Left hindlimb (tissue), 1 donor: ENCODE measurements at places on chromosomes 1 and 21.

- DNase-seq: no peak
Measured at GRCh38 chr21:29151931-29152330, 21.5 kb downstream of the MAP3K7CL start.

DNA sequence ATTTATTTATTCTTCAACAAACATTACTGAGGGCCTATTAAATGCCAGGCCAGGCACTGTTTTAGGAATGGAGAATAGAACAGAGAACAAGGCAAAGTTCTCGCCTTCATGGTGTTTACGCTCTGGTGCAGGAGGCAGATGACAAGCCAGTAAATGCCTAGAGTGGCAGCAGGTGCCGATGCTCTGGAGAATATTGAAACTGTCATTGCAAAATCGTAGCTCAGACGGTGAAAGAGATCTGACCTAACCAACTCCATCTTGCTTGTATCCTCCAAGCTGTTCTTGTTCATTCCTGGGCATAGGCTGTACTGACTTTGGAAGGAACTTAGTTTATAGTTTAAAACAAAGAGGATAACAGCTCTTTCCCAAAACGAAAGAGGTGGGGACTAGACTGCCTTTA lies 13.5 kb upstream of the ENO1 start:
- no peak for DNase-seq

DNA sequence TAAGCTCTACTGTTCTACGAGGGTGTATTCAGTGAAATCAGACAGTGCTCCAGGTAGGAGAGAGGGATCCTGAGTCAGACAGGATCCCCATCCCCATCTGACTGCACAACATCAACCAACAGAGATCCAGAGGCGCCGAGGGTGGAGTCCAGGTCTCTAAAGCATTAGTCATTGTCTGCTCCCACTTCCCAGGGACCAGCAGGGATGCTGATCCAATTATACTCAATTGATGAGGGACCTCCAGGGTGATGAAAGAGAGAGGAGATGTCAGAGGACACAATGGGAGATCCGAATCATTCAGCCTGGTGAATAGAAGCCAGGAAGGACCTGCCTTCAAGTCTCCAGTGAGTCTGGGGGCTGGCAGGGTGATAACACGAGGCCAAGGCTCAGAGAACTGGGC lies 39.5 kb upstream of the STMN1 start:
- DNase-seq: no peak

GRCh38 chr21:46218906-46219590 lies 9.5 kb downstream of the LSS start:
- DNase-seq: no peak

DNA sequence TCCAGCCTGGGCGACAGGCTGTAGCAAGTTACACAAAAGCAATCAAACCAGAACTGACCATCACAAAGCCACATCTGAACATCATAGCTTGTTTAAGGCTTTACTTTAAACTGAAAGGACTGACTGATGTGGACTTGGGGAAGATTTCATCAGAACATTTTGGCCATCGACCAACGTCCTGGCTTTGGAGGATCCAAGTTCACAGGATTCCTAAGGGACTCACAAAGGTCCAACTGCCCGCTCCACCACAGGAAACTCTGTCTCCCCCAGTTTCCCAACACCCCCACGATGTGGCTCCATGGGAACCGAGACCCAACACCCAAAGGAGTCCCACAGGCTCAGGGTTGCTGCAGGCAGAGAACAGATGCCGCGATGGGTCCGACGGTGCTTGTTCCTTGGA lies 9.3 kb downstream of the SSU72 start:
- DNase-seq: no peak

- no peak for DNase-seq
Measured at GRCh38 chr1:105023719-105024118, 1274.0 kb downstream of the AMY1C start.

DNA sequence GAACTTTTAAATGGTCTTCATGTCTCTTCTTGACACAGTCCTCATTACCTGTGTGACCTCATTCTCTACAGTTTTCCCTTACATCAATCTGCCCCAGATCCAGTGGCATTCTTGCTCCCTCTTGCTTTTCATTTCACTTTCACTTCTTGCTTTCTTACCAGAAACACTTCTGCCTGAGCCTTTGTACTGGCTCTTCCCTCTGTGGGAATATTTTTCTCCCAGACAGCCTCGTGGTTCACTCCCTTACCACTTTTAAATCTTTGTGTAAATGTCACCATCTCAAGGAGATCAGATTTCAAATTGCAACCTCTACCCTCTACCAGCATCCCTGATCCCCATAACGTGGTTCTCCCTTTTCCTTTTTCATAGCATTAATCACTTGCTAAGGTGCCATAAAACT lies 73.2 kb downstream of the DISC1 start:
- DNase-seq: no peak

- DNase-seq: no peak
Measured at GRCh38 chr1:226222686-226223085, 778 bp upstream of the MIXL1 start.

GRCh38 chr21:16421965-16422364 lies 692.2 kb downstream of the USP25 start:
- DNase-seq: no peak

- DNase-seq: peak; percentile 89
Measured at GRCh38 chr1:211259638-211260126, 516 bp downstream of the RCOR3 start.

DNA sequence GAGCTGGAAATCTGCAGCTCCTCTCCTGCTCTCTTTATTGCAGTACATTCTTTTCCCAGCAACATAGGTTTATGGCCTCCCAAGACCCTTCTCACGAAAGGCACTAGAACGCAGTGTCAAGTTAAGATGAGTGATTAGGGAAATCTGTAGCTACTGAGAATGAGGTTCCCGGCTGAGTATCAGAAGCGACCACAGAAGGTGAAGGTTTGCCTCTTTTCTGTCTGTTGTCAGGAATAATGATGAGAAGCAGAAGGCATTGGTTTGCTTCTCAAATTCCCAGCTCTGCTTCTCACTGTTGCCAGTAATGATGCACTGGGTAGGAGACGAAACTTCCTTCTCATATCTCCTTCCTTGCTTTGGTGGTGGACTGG lies 128.4 kb downstream of the NTMT2 start:
- no peak for DNase-seq

GRCh38 chr1:1066403-1067283 lies 7.5 kb downstream of the RNF223 start:
- DNase-seq: no peak

DNA sequence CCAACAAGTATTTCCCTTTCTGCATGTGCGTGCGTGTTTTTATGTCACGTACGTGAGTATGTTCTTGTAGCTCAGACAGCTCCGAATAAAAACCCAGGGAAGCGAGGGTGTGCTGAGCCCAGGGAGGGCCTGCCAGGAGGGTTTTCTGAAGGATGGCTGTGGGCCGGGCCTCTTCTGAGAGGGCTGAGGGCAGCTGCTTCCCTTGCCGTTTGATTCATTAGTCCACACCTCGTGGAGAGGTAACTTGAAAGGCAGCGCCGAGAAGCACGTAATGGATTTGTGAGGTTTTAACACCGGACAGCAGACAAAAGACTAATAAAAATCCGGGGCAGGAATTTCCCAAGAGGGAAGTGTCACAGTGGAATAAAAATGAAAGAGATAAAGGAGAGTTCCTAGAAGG lies 29.5 kb downstream of the CD247 start:
- DNase-seq: no peak

DNA sequence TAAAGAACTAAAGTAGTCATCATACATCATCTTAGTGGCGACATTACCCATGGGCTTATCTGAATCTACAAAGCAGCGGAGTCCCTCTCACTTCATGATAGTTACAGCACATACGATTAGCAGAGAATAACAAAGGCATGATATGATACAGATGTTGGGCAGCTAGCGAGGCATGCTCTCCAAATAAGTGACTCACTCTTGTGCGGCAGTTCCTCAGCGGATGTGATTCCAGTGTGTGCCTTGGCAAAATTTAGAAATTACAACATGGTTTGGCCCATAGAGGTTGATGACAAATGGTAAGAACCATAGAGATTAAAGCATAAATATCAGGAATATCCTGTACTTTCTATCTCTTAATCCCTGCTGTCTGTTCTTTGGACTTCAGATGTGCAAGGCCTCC lies 48.1 kb upstream of the PAXBP1 start:
- no peak for DNase-seq
